ENCODE measurements at places on chromosomes 6 and 20. TPM values are rescaled to one million over a fixed set of nuclear protein-coding genes. Genes with fewer than 3 reads are reported as not detected.

WFDC5 gene
- total RNA-seq, result not detected

GRCh38 chr6:38021029-38021428, 201.5 kb downstream of the ZFAND3 start:
- no peaks in the 10 kb centered on the region for H3K27me3 ChIP-seq
- H3K27ac ChIP-seq, result no peak overlapping the region
- no peak overlapping the region for H3K4me3 ChIP-seq
- H3K4me1 ChIP-seq, result no peaks in the 10 kb centered on the region
- H3K36me3 ChIP-seq, result peaks cover 4% of the 10 kb centered on the region

DNA sequence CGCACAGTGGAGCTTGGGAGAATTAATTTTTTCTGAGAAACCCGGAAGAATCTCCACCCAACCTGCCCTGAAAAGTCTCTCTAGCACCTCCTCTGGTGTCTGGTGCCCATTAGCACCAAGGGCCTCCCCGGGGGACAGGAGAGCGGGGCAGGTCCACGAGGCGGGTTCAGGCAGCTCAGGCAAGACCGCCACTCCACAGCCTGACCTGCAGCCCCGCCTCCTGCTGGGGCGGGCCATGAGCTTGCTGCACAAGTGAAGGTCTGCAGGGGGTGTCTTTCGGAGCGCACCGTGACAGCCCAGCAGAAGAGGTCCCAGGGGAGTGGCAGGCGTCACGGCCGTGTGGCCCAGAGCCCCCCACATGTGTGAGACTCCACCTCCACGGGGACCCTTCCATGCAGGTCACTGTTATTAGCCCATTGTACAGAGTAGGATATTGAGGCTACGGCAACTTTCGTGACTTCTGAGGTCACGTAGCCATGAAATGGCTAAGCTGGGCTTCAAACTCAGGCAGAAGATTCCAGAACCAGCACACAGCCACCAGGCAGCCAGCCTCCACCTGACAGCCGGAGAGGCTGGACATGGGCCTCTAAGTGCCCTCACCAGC, 63.9 kb upstream of the SLCO4A1 start:
- no peaks in the 10 kb centered on the region for H3K4me1 ChIP-seq
- H3K36me3 ChIP-seq, result no peaks in the 10 kb centered on the region
- no peak overlapping the region for H3K4me3 ChIP-seq
- no peak for DNase-seq
- H3K27me3 ChIP-seq, result peaks cover 37% of the 10 kb centered on the region

PXDC1 gene
- not detected for total RNA-seq

DNA sequence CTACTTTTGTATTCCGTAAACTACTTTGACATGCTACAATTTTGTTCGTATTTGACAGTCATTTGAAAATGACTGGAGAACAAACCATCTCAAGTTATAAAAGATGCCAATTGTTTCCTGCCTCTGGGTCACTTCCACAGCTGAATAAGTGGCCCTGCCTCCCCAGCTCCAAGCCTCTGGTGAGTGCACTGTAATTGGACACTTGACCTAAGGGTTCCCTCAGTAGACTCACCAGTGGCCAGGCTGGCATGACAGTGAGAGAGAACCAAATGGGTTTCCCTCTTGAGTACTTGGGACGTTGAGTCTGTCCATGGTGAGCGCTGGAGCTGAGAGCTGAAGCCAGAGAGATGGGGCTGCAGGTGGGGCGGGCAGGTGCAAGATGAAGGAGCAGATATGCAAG, 57.1 kb downstream of the SLC35D3 start:
- H3K4me3 ChIP-seq, result no peak overlapping the region
- H3K36me3 ChIP-seq, result no peaks in the 10 kb centered on the region
- no peaks in the 10 kb centered on the region for H3K4me1 ChIP-seq

RFX6 gene
- total RNA-seq, result not detected

DNA sequence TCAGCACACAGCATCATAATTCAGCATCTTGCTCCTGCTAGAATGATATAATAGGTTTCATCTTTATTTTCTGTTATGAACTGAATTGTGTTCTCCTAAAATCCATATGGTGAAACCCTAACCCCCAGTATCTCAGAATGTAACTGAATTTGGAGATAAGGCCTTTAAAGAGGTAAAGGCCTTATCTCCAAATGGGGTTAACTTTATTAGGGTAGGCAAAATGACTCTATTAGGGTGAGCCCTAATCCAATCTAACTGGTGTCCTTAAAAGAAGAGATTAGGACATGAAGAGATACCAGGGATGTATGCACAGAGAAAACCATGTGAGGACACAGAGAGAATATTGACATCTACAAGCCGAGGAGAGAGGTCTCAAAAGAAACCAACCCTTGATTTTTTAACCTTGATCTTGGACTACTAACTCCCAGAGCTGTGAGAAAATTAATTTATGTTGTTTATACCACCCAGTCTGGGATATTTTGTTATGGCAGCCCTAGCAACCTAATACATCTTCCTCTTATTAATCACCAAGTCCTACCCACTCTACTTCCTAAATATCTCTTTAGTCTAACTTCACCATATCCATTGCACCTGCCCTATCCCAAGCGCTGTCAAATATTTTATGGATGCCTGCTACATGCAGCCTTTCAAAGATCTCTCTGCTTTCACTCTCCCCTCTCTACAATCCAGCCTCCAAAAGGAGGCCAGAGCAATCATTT, 8.5 kb upstream of the MRS2 start:
- H3K4me1 ChIP-seq, result peaks cover 6% of the 10 kb centered on the region
- H3K4me3 ChIP-seq, result no peak overlapping the region
- DNase-seq, result no peak
- no peaks in the 10 kb centered on the region for H3K36me3 ChIP-seq
- H3K27ac ChIP-seq, result no peak overlapping the region
- peaks cover 19% of the 10 kb centered on the region for H3K27me3 ChIP-seq

DNA sequence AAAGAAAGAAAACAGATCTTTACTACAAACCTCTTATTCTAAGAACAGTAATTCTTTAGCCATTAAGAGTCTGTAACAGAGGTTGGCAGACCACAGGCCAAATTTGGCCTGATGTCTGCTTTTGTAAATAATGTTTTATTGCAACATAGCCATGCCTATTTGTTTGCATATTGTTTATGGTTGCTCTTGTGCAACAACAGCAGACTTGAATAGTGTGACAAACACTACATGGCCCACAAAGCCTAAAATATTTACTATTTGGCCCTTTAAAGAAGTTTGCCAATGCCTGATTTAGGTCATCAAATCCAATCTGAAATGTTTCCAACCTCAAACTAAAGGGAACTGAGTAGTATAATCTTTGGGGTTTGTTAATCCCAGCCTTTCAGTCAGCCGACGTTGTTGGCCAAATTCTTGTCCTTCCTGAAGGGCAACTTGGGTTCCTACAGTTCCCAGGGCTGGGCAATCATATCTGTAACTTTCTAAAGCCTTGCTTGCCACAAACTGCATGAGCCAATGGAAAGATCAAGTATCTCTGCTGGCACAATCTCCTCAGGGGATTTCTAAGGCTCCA, 33.9 kb upstream of the TBC1D20 start:
- H3K4me1 ChIP-seq, result no peaks in the 10 kb centered on the region
- no peak overlapping the region for H3K4me3 ChIP-seq
- H3K36me3 ChIP-seq, result peaks cover 58% of the 10 kb centered on the region
- no peaks in the 10 kb centered on the region for H3K27me3 ChIP-seq
- no peak for DNase-seq

LKAAEAR1 gene
- total RNA-seq, result 0.44 TPM

RAD21L1 gene
- not detected for total RNA-seq

DNA sequence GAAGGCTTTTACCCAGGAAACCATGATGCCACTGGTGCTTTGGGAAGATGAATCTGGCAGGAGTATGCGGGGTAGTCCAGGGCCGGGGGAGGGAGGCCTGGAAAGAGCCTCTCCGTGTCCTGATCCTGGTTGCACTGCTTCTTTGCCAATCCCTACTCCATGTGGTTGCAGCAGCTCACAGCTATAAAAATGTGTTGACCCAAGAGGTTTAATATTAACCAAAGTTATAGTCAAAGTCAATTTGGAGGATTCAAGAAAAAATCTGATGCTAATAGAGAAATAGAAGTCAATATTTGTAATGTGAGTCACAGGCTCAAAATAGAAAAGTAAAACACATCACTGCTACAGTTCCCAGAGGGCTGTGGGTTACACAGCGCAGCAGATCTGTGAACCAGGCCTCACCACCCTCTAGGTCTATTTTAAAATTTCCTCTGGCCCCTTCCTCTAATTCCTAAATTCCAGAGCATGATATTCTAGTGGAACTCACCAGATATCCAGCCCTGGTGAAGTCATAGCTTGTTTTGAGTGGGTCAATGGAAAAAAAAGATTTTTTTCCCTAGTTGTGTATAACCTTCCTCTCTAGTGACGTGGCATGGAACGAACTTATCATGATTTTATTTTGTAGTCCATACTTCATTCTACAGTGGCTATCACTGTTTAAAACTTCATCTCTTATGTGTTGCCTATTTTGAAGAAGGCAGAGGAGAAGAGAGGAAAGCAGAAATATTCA, 63.2 kb upstream of the BMP2 start:
- no peak overlapping the region for H3K4me3 ChIP-seq
- H3K4me1 ChIP-seq, result no peaks in the 10 kb centered on the region
- H3K27ac ChIP-seq, result no peak overlapping the region
- DNase-seq, result no peak
- H3K36me3 ChIP-seq, result no peaks in the 10 kb centered on the region

RIPOR2 gene
- 287 TPM for total RNA-seq

SYCP2L gene
- total RNA-seq, result 0.25 TPM

DNA sequence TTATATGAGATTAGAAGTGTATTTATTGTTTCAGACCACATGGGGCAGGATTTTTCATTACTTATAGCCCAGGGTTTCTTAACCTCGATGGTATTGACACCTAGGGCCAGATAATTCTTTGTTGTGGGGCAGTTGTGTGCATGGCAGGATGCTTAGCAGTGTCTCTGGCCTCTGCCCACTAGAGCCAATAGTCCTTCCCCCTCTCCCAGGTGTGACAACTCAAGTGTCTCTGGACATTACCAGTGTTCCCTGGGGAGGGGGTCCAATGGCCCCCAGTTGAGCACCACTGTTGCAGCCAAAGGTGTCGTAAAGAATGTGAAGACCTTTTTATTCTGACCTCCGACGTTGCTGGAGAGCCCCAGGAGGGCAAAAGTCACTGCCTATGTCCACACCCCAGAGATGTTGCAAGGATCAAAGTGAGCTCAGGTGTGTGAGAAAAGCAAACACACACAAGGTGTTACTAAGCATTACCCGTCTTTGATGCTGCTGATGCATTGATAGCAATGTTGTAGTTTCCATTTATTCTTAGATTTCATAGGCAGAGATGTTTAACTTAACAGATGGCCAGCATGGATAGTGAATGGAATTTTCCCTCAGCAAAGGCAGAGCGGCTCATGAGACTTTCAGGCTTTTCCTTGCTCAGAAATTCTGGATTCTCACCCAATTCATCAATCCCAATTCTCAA, 22.2 kb downstream of the BANF2 start:
- no peak overlapping the region for H3K27ac ChIP-seq
- H3K27me3 ChIP-seq, result peaks cover 4% of the 10 kb centered on the region
- no peaks in the 10 kb centered on the region for H3K36me3 ChIP-seq
- DNase-seq, result no peak
- no peak overlapping the region for H3K4me3 ChIP-seq

PLG gene
- 0.32 TPM for total RNA-seq

DNA sequence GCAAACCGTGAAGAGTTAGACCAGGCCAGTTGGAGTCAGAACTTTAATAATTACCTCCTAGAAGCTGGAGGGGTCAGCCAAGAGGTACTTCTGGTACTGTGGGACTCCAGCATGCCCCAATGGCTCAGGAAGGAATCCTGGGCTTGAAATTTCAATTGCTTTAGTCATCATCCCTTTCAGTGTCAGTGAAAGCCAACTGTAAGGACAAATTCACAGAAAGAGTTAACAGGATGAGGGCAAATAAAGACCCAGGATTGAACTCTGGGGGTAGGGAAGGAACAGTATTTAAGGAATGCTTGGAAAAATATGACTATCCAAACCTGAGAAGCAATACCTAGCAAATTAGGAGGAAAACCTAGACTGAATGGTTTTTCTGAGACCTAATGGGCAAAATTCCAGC, 735.1 kb upstream of the MARCKS start:
- no peak overlapping the region for H3K4me3 ChIP-seq
- H3K27ac ChIP-seq, result no peak overlapping the region
- DNase-seq, result no peak
- no peaks in the 10 kb centered on the region for H3K4me1 ChIP-seq
- no peaks in the 10 kb centered on the region for H3K27me3 ChIP-seq
- H3K36me3 ChIP-seq, result no peaks in the 10 kb centered on the region

CFB gene
- total RNA-seq, result not detected

TRIM40 gene
- not detected for total RNA-seq

DNA sequence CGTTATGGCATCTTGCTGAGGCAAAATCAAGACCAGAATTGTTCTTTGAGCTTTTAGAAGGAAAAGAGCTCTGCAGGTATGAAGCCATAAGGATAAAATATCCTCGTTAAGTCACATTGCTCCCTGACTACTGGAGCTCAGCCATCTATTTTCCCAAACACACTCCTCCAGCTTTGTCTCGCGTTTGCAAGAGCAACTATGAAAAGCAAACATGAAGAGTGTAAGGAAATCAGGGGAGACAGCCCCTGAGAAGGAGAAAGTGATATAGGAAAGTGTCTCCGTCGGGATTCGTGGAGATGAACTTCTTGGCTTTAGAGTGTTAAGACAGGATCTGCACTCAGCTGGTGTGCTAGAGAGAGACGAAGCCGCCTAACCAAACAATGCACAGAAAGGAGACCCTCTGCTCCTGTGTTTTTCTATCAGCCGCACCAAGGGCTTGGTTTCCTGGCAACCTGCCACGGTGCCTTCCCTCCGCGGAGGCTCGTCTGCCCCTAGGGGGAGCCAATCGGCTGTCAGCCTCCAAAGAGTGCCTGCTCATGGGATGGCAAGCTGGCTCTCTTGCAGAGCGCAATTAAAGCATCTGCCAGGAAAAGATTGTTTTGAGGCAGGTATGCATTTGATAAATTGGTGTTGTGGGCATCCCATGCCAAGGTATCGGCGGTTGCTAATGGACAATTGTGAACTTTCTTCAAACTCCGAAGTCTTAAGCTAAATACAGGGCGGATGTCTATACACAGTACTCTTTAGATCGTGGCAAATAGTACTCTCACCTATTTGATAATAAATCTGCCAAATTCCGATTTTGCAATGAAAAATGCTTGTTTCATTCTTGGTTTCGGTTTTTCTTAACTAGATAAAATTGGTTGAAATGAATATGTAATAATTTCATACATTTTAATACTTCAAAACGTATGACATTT, 603.2 kb downstream of the RNF144B start:
- H3K27me3 ChIP-seq, result no peaks in the 10 kb centered on the region
- DNase-seq, result peak; percentile 27
- no peaks in the 10 kb centered on the region for H3K4me1 ChIP-seq
- H3K36me3 ChIP-seq, result no peaks in the 10 kb centered on the region
- no peak overlapping the region for H3K27ac ChIP-seq
